ENCODE measurements at places on chromosomes 5 and 9.

GRCh38 chr9:31574006-31574765, 810.3 kb upstream of the ACO1 start:
- DNase-seq, result no peak

DNA sequence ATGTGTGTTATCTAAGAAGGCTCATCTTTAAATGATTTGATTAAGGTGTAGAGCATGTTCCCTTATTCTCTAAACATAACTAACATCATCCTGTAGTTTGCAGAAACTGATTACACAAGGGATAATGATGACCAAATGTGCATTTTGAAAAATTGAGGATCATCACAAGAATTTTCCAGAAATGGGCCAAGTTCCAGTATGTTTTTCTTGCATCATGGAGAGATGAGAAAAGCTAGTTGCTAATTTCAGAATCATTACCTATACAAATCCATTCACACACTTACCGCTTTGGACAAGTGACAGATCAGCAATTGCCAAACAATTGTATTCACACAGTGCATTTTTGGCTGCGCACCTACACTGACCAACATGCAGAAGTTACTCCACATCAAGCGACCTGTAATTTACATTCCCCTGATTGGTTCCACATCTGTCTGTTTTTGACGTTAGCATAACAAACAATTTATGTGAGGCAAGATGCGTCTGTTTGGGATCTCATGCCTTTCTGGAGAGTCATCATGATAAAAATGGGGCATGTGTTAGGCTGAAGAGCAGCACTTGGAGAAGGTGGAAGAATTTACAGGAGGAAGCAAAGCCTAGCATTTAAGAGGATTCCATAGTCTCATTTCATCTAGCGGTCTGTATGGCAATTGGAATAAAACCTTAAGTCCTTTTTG, 2.8 kb upstream of the BNC2 start:
- DNase-seq, result no peak

GRCh38 chr9:133787754-133788025, 49.5 kb upstream of the SARDH start:
- no peak for DNase-seq

DNA sequence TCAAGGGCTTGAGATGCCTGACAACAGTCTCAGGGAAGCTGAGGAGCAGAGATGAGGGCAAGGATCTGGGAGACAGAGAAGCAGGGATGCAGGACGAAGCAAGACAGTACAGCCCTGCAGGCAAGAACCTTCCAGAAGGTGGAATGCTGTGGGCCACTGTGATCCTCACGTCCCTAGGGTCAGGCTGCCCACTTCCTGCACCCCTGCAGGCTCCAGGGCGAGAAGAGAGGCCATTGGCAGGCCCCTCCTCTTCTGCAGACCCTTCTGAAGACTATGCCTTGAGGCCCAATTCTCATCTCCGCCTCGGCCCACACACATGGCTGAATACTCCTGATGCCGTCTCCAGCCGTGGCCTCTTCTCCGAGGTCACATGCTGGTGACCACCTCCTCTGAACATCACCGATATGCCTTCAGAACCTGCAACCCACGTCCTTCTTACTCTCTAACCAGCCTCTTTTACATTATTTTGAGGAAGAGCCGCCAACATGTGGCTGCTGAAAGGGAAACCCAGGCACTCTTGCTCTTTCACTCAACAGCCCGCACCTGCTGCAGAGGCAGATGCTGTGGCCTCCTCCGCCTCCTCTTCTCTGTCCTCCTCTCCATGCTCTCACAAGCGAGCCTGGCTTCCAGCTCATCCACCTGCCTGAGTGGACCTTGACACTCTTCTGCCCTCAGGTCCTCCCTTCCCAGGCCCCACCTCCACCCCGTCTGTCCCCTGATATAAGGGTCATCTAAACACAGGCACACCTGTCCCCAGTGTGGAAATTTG, 181.5 kb downstream of the IRX2 start:
- no peak for DNase-seq

- DNase-seq, result no peak
Observed at GRCh38 chr5:159489779-159490178, 159.5 kb upstream of the IL12B start.

- no peak for DNase-seq
Observed at GRCh38 chr9:16120231-16120641, 567.4 kb downstream of the CCDC171 start.

DNA sequence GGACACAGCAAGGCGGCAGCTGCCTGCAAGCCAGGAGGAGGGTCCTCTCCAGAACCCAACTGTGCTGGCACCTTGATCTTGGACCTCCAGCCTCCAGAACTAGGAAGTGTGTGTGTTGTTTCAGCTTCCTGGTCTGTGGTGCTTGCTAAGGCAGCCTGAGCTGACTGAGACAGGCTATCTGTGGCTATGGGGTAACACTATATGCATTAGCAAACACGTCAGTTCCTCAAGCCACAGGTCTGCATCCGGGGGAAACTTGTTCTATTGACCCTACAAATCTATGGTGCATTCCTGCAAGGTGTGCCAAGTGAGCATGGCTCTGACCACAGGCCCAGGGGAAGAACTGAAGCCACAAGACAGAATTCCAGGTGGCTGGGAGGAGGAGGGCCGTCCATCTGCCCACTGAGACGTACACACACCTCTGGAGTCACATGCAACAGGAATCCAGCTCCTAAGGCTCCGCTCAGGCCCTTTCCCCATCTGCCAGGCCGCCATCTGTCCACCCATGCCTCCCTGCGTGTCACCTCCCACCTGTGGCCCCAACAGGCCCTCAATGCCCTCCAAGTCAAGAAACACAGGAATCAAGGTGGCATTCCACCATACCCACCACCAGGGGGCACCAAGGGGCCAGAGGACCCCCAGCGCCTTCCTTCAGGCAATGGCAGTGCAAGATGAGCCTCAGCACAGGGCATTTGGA, 174.9 kb downstream of the ROR2 start:
- DNase-seq, result no peak

DNA sequence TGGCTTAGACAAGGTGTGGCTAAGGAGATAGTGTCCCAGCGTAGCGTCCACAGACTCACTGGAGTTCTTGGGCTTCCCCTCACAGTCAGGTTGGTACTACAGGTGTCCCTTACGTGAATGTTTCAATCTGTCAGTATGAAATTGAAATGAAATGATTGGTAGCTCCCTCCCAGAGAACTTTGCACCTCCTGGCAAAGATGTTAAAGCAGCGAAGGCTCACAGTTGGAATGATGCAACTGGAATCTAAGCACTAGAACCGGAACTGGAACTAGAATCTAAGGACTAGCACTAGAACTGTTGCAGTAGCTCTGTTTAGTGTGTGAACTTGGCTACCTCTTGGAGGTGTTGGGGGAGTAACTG, 1.1 kb downstream of the SLC31A1 start:
- DNase-seq, result no peak

DNA sequence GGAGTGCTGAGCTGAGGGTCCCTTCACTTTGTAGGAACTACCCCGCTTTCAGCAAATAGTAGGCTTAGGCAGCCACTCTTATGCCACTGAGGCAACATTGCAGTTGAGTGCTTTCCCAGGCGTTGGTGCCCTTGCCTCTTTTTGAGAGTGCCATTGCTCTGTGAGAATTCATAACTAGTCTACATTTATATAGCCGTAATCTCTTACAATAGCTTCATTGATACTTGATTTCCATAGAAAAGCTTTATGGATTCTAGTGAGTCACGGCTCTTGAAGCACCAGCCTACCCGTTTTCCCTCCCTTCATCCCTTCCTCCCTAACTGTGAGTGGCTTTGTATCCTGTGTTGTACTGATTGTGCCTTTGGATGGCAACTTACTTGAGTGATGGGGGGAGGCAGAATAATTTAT, 283.9 kb downstream of the AOPEP start:
- DNase-seq, result no peak

DNA sequence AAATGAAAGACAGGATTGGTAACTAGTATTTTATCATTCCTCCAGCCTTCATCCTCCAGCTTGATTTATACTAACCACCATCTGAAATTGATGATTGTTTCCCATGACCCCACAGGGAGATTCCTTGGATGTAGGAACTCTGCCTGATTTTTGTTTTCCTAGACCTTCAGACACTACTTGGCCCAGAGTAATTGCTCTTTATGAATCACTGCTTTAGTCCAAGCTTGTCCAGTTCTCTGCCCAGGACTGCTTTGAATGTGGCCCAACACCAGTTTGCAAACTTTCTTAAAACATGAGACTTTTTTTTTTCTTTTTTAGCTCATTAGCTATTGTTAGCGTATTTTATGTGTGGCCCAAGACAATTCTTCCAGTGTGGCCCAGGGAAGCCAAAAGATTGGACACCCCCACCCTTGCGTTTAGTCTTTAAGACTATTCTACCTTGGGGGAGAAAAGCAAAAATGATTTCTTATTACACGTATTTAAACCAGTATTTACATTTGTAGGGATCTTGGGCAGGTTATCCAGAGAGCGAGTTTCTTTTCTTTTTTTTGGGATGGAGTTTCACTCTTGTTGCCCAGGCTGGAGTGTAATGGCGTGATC, 18.4 kb downstream of the BASP1 start:
- no peak for DNase-seq

GRCh38 chr5:168950241-168950951, 350.5 kb downstream of the SLIT3 start:
- no peak for DNase-seq

All from HS-27A (cell line).